ENCODE measurements at places on chromosomes 7 and 10.

DNA sequence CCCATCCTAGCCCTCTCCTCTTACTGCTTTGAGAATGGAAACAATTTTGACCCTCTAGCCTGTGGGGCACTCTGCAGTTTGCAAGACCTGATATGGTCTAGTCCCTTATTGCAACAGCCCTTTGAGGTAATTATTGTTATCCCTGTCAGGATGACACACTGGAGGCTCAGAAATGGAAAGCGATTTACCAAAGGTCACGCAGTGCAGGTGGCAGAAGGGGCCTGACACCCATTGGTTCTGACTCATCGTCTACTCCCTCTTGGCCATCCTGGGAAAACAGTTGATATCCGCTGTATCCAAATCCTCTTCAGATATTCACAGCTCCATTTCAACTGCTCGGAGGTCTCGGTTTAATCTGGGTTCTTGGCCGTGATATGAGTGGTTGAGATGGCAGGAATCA lies 44.7 kb upstream of the AQP1 start:
- peak; percentile 9 for DNase-seq

DNA sequence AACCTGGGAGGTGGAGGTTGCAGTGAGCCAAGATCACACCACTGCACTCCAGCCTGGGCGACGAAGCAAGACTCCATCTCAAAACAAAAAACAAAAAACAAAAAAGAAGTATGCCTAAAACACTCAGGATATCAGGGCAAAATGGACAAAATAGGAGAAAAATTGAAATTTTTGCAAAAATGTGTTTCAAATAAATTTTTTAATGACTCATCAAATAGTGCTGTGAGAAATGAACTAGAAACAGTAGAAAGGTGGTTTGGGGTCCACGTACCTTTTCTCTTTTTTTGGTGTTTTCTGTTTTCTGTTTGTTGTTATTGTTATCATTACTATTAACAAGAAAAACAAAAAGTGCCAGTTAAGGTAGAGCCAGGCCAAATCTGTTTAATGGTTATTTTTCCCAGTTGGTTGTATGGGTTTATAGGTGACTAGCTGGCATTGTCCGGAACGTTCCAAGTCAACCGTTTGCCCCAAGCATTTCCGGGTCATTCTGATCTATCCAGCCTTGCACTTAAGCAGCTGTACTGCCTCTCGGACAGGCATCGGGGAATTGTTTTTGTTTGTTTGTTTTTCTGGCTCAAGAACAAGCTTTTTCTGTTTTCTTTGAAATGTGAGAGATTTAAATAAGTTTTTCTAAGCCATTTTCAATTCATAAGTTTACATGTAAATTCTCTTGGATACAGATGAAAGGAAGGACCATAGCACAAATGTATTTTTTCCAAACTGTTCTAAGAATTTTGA lies 157.0 kb upstream of the NEBL start:
- DNase-seq: no peak

GRCh38 chr7:131554880-131555516 lies 1.4 kb downstream of the PODXL start:
- DNase-seq: no peak

GRCh38 chr7:75534727-75535307 lies 42.7 kb downstream of the SPDYE5 start:
- no peak for DNase-seq

- no peak for DNase-seq
These were observed 9.1 kb downstream of the ZMIZ2 start for GRCh38 chr7:44757739-44758138.

GRCh38 chr10:79560160-79560709 lies at the start of gene SFTPA2:
TSS of gene SFTPA2 (minus strand) at chr10:79560407. CDS start at chr10:79559483, 924 bp downstream.
- no peak for DNase-seq

DNA sequence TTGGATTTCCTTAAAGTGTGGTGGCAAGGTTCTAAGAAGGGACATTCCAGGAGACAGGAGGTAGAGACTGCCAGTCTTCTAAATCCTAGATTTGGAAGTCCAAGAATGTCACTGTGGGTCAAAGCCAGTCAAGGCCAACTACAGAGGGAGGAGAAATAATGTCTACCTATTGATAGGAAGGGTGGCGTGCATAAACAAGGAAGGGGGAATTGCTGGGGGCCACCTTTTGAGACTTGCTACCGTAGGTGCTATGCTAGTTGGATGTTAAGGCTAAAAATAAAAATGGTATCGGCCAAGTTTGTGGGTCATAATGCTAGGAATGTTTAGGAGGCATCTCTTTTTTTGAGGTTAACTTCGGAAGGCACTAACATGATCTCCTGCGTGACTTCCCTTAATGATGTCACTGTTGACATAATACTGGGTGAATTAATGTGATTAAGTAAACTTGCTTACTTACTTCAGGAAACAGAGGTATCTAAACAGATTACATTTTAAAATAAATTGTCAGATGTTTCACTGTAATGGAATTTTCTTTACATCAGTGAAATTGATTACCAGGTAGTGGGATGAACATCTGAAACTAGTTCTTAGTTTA lies 4.8 kb downstream of the BTRC start:
- no peak for DNase-seq

- peak; percentile 84 for DNase-seq
These were observed 93.1 kb upstream of the PDE1C start for GRCh38 chr7:32163141-32163806.

- DNase-seq: no peak
These were observed 31.3 kb upstream of the SHH start for GRCh38 chr7:155843426-155844018.

Data from kidney capillary endothelial cell (primary cell).